ENCODE measurements at places on chromosomes 3 and 15.

GRCh38 chr3:181290941-181291340 lies 301.4 kb upstream of the DNAJC19 start:
- DNase-seq: no peak

GRCh38 chr15:92715758-92716157 lies 60.2 kb upstream of the FAM174B start:
- no peak for DNase-seq

- DNase-seq: no peak
Measured at GRCh38 chr3:71497367-71497897, 86.1 kb downstream of the FOXP1 start.

- DNase-seq: no peak
Measured at GRCh38 chr3:134353831-134354611, 20.2 kb downstream of the AMOTL2 start.

DNA sequence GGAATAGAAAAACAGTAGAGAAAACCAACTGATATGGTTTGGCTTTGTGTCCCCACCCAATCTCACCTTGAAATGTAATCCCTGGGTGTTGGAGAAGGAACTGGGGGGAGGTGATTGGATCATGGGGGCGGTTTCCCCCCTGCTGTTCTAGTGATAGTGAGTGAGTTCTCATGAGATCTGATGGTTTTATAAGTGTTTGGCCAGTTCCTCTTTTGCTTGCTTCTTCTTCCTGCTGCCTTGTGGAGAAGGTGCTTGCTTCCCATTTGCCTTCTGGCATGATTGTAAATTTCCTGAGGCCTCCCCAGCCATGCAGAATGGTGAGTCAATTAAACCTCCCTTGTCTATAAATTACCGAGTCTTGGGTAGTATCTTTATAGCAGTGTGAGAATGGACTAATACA lies 48.4 kb downstream of the EOMES start:
- no peak for DNase-seq

DNA sequence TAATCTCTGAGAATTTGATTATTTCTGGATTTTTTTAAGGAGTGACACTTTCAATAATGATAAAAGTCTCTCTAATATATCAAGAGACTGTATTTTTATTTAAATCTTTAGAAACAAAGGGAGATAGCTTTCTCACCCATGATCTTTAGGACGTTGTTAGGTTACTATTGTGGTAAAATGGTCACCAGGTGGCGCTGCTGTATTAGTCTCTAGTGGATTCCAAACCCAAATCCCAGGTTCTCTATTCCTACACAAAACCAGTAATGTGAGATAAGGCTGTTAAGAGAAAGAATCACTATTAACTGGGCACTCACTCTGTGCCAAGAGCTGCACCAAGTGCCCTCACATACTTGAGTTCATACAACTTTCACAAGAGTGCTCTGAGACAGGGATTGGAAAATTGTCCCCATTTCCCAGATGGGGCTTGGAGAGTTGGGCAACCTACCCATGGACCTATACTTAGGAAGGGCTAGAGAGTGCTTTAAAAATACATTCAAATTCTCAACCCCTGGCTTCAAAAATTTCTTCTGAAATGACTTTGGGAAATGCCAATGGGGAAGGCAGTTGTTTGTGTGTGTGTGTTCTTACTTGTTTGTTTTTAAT lies 593.4 kb upstream of the TGFBR2 start:
- DNase-seq: peak; percentile 36

GRCh38 chr15:70524470-70524869 lies 238.9 kb downstream of the UACA start:
- DNase-seq: no peak

- no peak for DNase-seq
Measured at GRCh38 chr15:39744334-39745103, 38.1 kb downstream of the FSIP1 start.

- DNase-seq: no peak
Measured at GRCh38 chr15:59300618-59301139, 72.0 kb downstream of the MYO1E start.

DNA sequence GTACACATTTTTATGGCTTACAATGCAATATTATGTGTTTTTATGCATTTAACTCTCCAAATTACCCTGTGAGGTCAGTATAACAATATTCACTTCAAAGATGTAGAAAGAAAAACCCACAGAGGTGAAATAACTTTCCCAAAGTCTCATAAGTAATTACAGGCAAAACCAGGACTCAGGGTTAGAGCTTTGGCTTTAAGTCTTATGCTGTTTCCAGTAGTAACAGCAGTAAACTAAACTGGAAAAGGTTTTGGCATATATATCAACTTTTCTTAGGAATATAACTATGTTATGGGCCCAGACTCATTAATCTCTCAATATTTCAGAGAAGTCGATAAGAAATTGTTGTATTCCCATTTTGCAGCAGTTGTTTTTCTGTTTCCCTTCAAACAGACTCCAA lies 206.3 kb upstream of the KCNMB2 start:
- no peak for DNase-seq
